NAMALWA (cell line): ENCODE measurements at places on chromosomes 13 and 19.
A peak's percentile ranks its signal among the peaks of the same experiment; 100 is the strongest.

DNA sequence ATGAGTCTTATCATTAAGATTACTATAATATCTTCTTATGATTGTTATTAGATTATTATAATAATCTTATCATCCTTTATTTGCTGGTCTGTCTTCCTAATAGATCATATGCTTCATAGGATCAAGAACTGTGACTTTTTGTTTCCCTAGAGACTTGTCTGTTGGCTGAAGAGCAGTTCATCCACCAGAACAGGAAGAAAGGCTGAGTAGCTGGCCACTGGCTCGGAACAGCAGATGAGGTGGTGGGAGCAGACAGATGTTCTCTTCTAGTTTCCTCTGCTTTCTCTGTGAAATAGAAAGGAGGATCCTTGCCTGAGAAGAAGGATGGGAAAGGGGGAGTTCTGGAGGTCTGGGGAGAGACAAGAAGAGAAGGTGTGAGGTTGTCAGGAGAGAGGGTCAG lies 120.0 kb downstream of the CCNA1 start:
- DNase-seq: peak; percentile 57

- peak; percentile 59 for DNase-seq
Measured at GRCh38 chr13:66794340-66795031, 435.6 kb downstream of the PCDH9 start.

DNA sequence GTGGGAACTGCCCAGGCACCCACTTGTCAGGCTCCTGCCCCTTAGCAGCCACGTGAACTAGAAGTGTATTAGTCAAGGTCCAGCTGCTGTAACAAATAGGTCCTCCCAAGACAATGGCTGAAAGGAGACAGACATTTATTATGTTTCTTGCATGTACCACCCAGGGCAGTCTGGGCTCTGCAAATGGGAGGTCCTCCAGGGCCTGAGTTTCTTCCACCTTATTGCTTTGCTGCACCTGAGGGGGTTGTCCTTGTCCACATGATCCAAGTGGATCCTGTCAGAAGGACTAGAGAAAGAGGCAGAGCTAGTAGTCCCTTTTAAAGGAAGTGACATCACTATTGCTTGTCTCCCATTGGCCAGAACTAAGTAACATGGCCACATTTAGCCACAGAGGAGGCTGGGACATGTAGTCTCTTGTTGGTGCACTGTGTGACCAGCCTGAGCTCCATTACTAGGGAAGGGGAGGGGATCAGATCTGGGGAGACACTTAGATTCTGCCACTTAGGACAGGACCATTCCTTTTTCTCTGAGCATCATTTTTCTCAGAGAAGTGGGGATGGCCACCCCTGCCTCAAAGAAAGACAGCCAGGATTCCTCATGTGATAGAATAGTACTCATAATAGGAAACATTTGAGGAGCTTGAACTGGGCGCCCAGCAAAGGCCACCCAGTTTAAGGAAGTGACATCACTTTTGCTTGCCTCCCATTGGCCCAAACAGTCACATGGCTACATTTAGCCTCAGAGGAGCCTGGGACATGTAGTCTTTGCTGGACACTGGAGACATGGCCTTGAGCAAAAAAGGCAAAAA lies 15.1 kb downstream of the CC2D1A start:
- DNase-seq: peak; percentile 94

DNA sequence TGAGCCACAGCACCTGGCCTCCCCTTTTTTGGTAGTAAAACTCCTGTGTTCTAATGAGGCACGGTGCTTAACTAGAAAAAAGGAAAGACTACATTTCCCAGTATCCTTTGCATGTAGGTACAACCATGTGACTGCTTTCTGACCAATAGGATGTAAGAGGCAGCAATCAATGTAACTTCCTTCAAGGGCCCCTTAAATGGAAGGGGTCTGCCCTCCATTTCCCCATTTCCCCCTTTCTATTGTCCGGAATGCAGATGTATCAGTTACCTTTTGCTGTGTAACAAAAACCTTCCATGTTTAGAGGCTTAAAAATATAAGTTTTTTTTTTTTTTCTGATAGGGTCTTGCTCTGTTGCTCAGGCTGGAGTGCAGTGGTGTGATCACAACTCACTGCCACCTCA lies 2.2 kb downstream of the GPR32 start:
- peak; percentile 75 for DNase-seq

GRCh38 chr13:32911506-32911905 lies 104.7 kb upstream of the KL start:
- peak; percentile 51 for DNase-seq

DNA sequence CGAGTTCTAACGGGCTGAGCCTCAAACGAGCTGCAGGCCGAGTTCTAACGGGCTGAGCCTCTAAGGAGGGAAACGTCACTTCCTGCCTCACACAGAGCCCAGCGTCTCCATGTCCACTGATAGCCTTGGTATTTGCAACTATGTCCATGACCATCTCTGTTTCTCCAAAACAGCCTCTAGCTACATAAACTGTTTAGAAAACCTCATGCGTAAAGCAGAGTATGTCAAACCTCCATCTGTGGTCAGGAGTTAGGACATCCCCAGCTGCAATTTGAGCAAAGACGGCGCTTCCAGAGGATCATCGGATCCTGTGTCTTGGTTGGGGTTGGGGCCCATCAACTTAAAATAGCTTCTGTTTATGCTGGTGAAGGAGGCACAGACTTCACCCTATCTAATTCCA lies 20.8 kb downstream of the RASA3 start:
- DNase-seq: peak; percentile 36

- DNase-seq: no peak
Measured at GRCh38 chr13:112714376-112715174, 24.7 kb downstream of the ATP11A start.

DNA sequence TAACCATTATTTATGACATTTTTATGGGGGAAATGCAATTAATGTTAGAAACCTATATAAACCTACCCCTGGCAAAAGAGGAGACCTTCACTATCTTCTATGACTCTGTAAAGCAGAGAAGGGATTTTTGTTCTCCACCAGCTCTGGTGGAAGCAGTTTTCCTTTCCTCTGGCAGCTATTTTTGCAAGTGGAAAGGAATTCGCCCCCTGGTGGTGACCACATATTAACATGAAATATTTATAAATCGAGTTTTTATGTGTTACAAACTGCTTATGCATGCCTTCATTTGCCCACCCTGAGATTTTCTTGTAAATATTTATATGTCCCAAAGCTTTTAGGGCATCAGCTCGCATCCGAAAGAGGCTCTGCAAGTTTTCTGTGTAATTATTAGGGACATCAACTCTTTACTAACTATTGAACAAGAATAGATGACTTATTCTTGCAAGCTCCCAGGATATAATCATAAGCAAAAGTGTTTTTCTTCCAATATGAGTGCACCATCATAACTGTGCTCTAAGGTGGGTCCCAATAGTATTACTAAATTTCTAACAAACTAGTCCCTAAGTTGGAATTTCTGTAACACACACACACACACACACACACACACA lies 62.4 kb downstream of the SERTM1 start:
- peak; percentile 45 for DNase-seq

GRCh38 chr19:3750211-3750610 lies 11.3 kb downstream of the APBA3 start:
- no peak for DNase-seq

GRCh38 chr19:33098055-33098534 lies 17.1 kb downstream of the GPATCH1 start:
- no peak for DNase-seq

DNA sequence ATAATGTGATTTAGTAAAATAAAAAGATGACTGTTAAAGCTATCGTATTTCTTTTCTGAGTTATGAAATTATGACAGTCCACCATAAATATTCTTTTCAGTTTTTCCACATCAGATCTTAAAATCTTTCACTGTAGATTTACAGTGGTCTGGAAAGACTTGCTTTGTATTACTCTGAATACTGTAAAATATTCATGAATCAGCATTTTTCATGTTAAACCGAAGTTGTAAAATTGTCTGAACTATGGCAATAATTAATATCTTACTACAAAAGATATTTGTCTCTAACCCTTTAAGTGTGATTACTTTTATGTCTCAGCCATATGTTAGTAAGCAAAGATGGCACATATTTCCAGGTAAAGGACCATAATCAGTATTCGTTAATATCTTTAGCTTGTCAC lies 1397.2 kb upstream of the PCDH9 start:
- DNase-seq: no peak

GRCh38 chr13:51714663-51715168 lies 89.2 kb downstream of the DHRS12 start:
- DNase-seq: no peak

DNA sequence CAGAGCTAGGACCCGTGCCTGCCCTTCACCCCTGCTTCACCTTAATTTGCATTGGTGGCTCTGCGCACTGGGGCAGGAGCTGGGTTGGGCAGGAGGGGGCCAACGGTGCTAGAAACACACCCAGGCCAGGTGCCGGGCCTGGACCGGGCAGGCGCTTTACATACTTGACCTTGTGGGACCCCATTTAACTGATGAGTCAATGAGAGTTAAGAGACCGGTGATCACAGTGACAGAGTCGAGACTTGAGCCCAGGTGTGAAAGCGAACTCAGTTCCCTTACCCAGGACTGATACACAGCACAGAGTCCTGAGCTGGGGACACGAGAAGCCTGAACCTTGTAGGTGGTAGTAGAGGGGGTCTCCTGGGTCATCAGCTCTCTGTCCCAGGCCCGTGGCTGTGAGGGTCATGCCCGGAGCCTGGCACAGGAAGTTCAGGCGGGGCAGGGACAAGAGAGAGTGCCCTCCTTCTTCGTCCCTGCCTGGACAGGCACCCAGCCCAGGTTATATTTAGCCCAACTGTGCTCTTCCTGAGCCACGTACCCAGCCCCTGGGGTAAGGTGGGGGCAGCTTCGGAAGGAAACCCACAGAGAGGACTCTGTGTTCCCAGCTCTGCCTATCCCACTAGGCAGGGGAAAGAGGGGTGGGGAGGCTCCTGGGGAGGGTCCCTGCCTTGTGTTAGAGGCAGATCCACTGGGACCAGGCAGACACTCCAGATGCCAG lies 1.9 kb downstream of the PRX start:
- no peak for DNase-seq

- peak; percentile 52 for DNase-seq
Measured at GRCh38 chr13:114067381-114067885, 65.0 kb downstream of the RASA3 start.

- no peak for DNase-seq
Measured at GRCh38 chr13:23671377-23671776, 101.2 kb downstream of the TNFRSF19 start.

DNA sequence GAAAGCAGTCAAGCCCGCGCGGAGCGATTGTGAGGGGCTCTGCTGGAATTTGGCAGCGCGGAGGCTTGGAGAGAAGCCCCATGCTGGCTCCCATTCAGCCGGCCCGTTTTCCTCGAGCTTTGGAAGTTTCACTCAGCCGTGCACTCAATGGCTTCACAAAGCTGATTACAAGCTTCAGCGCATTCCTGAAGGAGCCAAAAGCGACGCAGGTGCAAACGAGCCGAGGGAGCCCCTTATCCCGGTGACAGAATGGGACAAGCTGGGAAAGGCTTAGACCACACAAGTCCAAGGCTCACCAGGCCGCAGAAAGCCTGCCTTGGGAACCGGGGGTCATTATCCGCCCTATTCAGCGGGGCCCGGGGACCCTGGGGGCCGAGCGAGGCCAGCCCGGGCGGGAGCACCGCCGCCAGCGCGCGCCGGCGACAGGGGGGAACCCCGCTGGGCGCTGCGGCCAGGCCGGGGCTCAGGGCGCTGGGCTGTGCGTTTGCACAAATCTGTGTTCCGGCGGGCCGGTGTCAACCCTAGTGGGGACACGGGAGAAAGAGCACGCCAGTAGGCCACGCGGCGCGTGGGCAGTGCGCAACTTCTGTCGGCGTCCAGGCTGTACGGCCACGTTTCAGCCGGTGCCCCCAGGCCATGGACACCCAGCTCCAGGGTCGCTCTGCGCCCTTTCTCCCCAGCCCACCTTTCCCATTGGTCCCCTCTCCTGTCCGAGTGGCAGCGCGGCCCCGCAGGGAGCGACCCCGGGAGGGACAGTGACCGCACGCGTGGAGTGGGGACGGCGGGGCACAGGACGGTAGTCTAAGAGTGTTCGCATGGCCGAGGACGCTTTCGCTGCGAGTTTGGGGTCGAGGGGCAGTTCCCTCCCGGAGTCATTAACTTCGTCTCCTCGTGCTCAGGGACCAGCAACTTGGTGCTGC lies 37.3 kb downstream of the SOX1 start:
- DNase-seq: no peak

- DNase-seq: peak; percentile 78
Measured at GRCh38 chr19:46009530-46010510, 13.0 kb downstream of the PGLYRP1 start.

DNA sequence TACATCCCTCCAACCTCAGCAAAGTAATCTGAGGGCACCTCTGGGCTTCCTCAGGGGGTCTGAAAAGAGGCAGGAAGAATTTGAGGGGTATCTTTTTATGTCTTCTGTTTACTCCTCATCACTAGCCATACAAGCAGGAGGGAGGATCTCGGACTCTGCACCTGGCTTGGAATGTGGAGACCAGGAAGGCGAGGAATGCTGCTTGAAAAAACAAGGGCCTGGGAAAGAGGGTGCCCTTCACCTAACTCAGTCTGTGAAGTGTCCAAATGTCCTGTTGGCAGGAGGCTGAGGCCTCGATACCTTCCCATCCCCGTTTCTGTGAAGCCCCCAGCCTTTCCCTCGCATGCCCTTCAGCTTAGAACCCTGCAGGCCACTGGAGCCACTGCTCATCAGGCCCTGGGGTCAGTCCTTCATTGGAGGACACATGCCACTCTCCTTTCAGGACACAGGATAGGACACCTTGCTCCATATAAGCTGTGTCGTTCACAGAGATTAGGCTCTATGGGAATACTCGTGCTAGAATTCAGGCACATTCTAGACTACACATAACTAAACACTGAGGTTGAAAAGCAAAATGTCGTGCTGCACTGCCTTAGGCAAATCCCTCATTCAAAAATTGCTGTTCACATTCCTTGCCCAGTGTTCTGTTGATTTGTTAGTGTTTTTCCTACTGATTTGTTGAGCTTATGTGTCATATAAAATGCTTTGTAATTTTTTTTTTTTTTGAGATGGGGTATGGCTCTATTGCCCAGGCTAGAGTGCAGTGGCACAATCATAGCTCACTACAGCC lies 49.7 kb downstream of the ESD start:
- no peak for DNase-seq

DNA sequence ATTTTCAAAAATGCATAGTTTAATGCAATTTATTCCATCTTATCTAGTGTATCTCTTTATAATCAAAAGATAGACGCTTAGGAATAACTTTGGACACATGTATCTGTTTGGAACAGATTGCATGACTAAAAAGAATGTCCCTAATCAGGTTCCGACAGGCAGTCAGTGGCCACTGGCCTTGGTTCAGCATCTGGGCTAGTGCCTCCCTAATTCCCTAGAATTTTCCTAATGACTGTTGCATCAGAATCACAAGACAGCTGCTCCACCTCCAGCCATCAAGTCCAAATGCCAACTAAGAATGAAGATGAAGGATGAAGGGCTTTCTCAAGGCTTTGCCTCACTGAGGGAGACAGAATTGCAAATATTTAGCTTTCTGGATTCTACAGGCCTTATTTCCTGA lies 173.8 kb downstream of the EFNB2 start:
- DNase-seq: no peak
